ENCODE measurements at places on chromosomes 12 and 14.

DNA sequence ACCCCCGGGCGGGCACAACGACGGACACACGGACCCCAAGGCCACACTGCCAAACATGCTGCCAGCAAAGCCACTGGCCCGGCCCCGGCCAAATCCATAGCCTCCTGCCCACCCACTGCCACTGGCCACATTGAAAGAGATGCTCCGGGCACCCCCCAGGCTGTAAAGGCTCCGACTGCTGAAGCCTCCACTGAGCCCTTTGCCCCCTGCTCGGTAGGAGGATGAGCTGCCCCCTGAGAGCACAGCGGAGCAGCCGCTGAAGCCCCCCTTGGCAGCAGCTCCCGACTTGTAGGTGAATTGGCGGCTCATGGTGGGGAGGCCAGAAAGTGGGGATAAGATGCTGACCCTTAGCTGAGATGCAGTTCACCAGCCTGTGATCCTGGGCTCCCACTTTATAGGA is at the start of gene KRT73:
KRT73 (minus strand) TSS at position 344 of the 400 bp plus-strand sequence; CDS start at position 309, 35 bp downstream.
- DNase-seq: no peak

DNA sequence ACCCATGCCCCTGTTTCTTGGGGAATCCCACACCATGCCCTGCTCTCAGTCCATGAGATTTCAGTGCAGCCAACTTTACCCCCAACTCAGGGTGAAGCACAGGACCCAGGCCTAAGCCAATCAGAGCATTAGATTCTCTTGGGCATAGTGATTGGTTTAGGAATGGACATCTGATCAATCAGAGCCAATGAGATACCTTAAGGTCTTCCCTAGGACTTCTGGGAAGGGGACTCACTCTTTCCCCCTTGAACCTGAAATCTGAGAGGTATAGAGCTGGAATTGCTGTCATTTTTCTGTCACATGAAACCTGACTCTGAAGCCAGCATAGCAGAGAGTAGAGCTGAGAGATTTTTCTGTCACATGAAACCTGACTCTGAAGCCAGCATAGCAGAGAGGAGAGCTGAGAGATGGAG is 127.1 kb downstream of the ZFP36L1 start:
- DNase-seq: no peak

DNA sequence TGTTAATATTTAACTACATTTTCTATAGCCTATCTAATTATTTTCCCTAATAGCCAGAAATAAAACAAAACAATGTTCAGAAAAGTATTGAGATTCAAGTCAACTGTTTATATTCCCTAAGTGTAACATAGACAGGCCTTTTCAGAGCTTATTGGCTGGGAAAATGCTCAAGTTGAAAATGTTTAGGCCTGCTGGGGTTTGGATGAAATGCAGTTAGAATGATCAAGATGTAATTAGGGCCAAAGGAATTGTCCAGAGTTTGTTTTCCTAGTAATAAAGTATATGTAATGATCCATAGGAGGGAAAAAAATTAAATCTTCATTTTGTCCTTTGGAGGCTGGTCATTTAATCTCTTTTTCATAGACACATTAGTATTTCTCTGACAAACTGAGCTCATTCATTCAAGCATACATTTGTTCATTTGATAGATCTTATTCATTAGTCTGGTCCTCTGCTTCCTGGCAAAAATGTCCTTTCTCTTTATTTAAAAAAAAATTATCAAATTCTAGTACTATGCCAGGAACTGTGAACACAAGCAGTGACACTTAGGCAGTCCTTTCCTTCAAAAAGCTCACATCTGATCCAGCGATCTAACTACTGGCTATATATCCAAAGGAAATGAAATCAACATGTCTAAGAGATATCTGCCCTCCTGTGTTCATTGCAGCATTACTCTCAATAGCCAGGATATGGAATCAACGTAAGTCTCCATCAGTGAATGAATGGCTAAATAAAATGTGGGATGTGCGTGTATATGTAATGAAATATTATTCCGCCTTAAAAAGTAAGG is 40.1 kb upstream of the NEDD1 start:
- DNase-seq: no peak

GRCh38 chr14:104932676-104933631 is 8.3 kb downstream of the PLD4 start:
- DNase-seq: peak; percentile 93

DNA sequence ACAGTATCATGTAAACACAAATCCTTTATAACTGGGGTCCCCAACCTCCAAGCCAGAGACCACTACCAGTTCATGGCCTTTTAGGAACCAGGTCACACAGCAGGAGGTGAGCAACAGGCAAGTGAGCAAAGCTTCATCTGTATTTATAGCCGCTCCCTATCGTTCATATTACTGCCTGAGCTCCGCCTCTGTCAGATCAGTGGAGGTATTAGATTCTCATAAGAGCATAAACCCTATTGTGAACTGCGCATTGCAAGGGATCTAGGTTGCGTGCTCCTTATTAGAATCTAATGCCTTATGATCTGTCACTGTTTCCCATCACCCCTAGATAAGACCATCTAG is 49.9 kb downstream of the LRP6 start:
- DNase-seq: no peak

DNA sequence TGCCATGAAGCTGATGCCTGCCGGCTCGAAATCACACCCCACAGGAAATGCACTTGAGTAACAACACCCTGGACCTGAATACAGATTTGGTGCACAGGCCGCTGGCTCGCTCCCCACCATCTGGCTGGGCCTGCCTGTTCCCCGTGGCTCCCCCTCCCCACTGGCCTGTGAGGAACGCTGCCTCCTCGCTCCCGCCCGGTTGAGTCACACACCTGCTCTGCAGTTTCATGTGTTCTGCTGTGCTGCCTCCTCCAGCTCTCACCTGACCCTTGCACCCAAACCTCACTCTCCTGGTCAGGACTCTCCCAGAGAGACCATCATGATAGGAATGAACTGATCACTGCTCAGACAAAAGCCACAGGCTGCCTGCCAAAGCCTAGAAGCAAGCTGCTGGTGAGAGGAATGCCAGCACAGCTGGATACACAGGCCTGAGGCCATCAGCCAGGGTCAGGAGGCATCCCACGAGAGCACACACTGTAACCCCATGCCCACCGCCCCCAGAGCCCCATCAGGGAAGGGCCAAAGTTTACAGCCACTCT is 3.8 kb upstream of the SIVA1 start:
- DNase-seq: no peak

- DNase-seq: no peak
Observed at GRCh38 chr12:107344035-107344808, 250.9 kb upstream of the CRY1 start.

Data from left hindlimb (tissue), 1 donor.